ENCODE measurements at places on chromosomes 2 and 18.

DNA sequence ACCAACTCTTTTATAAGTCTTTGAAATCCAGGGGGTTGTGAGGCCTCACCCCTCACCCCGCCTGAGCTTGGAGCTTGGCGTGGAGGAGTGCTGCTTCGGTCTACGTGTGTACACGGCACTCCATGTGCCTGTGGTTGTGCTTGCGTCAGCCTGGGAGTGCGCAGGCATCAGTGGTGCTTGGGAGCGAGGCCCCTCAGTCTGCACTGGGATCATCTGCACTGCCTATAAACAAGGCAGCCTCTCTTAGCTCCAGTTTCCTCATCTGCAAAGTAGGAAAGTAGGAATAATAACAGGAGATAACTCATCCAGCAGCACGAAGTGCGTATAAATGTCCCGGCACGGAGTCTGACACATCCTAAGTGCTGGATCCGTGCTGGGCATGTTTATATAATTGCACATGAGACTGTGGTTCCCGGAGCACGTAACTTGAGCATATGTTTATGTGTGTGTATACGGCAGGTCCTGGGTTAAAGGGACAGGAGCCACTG is 1.2 kb downstream of the GYPC start:
- no peak for DNase-seq

- no peak for DNase-seq
These were observed 641 bp upstream of the ITGA6 start for GRCh38 chr2:172426635-172427255.

- DNase-seq = peak; percentile 16
These were observed 1548.4 kb upstream of the TMEFF2 start for GRCh38 chr2:193743089-193743488.

GRCh38 chr2:220504938-220505503 is 877.6 kb downstream of the SLC4A3 start:
- DNase-seq = peak; percentile 89

DNA sequence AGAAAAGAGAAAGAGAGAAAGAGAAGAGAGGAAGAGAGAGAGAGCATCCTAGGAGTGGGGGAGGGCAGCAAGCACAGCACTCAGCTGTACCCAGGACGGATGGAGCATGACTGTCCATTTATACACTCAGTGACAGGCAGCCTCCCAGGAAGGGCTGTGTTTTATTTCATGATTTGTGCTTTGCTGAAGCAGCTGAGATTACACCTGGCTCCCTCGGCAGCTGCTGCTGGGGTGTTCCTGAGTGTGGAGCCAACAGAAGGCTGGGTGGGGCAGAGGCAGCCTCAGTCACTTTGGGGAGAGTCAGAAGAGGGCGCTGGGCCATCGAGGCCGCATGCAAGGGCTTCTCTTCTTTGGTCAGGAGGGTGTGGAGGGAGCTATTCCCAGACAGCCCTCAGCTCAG is 47.8 kb upstream of the TEX51 start:
- no peak for DNase-seq

GRCh38 chr2:71839826-71840225 is 307.8 kb downstream of the CYP26B1 start:
- DNase-seq = no peak

DNA sequence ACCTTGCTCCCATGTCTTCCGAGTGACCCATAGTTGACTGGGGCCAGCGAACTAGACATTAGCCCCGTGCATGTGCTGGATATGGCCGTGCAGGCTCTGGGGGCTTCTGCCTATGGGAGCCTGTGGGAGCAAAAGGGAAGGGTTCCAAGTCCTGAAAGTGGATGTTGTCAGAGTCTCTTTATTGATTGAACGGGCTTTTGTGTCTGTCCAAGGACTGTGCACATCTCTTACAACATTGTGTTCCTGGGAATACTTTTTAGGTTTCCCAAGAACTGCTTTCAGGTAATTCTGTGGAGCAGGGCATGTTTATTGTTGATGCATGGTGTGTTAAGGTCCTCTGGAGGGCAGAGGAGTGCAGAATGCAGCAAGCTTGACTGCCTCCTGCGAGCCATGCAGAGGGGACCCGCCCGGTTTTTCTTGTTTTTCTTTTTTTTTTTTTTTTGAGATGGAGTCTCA is 5.0 kb downstream of the RNF144A start:
- no peak for DNase-seq

GRCh38 chr2:192741889-192742288 is 547.2 kb upstream of the TMEFF2 start:
- no peak for DNase-seq

- no peak for DNase-seq
These were observed 356.5 kb upstream of the HNMT start for GRCh38 chr2:137607722-137608318.

DNA sequence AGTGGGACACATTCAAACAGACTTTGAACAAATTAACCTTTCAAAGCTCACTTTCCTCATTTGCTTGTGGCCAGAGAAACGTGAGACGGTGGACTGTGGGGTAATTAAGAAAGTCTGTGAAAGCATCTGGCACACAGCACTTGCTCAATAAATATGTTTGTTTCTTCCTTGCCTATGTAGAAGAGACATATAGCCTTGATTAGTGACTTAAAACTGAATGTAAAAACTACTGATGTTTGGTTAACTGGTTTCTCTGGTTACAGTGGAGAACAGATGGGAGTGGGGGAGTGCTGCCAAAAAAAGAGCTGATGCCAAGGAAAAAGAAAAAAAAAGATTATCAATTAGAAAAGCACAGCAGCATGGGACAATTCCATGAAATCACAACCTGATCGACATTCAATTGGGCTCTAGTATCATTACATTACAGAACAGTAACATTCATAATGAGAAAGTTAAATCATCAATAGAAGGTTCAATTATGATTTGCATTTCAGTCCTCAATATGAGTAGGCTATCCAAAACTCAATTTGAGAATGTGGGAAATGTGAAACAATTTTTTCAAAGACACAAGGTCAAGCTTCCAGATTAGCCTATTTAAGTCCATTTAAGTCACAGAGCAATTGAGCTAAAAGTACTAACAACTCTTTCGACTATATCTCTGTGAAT is 14.7 kb downstream of the CUL3 start:
- no peak for DNase-seq

DNA sequence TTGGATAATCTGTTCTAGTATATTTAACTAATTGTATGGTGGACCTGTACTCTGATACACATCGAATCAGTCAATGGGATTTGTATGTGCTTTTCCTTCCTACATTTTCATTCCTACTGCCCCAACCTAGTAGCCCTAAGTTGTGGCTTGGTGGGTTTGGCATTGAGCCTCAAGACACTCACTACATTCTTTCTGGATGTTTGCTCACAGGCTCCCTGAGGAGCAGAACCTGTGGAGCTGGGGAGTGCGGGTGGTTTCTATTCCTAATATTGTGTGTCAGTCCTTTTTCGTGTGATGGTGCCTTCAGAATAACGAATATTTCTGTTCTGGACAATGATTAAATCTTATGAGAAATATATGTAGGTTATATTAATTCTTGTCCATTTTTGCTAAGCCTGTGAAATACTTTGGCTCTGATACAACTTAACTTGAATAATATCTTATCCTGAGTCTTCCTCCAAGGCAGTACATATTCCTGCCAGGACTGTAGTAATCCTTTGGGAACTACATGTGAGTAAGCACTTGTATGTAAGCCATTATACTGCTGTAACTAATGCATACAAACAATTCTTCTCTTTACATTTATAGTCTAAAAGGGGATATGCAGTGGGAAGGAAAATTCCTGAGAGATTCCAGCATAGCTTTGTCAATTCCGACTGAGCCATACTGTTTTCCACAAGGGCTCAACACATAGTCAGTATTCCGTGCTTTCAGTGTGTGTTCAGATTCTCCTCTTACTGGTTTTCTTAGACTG is 150.6 kb downstream of the AGPS start:
- DNase-seq = no peak

GRCh38 chr2:234816056-234816455 is 135.8 kb upstream of the SH3BP4 start:
- no peak for DNase-seq

DNA sequence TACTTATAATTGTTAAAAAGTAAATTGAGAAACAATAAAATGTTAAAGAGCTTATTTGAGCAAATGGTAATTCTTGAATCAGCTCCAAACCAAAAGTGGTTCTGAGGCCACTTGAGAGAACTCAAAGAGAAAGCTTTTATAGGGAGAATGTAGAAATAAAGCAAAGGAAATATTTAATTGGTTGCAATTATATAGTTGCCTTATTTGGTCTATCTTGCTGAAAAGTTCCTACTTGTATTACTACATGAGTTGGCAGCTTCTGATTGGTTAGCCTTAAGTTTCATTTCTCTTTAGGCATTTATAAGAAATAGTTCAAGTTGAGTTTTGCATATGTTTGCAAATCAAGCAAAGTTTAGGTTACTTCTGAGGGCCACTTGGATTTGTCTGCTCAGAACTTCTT is 38.1 kb downstream of the SCN2A start:
- no peak for DNase-seq
